ENCODE measurements at places on chromosomes 7 and 10.

GRCh38 chr10:5775685-5776084 is 37.5 kb downstream of the GDI2 start:
- DNase-seq: no peak

DNA sequence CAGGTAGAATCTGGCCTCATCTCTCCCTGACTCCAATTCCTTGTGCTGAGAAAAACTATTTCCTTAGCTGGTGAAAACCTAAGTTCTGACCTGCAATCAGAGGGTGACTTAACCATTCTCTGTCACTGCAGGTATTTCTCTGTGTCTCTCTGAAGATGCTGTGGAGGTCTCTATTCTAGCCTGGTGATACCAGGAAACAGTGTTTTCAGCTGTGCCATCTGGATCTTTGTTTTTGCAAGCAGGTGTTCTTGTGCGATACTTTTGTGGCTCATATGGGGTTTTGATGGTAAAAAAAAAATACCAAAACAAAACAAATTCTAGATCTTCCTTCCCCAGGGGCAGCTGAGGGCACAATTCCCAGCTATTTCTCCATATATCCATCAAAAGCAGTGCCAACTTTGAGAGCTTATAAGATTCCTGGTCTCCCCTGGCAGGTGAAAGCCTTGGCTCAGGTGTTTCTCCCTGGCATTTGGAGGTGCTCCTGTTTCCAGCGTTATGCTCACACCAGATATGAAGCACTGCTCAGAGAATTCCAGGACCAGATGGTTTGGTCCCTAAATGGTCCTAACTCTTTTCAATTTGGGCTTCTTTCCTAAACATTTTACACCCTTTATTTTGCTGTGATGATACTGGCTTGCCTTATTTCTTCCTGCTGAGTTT is 9.9 kb upstream of the NPVF start:
- DNase-seq: no peak

GRCh38 chr10:5645944-5646617 is 20.3 kb downstream of the ASB13 start:
- DNase-seq: no peak

DNA sequence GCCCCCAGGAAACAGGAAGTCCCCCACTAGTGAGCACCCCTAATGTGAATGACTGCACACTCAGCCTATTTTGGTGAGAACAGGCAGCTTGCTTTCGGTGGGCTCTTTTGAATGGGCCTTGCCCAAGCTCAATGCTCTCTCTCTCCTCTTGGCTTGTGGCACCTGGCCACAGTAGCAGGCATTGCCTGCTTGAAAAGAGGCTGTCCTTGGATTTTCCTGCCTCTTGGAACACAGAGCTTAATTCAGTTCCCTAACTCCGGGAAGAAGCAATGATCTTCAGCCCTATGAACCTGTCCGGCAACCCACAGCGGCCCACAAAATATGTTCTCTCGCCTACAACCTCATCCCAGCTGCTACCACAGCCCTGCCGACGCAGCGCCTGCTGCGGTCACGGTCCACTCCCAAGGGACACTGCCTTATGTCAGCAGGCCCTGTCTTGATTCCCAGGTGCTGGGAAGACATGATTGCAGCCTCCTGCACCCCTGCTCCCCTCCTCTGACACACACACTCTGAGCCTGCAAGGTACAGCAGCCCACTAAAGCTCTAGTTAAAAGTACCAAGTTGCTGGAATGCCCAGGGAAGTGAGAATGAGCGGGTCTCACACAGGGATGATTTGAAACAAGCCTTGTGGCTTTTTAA is 715.5 kb upstream of the GALNT17 start:
- no peak for DNase-seq

- DNase-seq: no peak
Measured at GRCh38 chr7:157529768-157530560, 193.2 kb downstream of the DNAJB6 start.

- DNase-seq: peak; percentile 84
Measured at GRCh38 chr7:1567049-1567771, 2.6 kb downstream of the PSMG3 start.

GRCh38 chr10:100446130-100446761 is 16.6 kb upstream of the WNT8B start:
- no peak for DNase-seq

- no peak for DNase-seq
Measured at GRCh38 chr7:117113871-117114270, 160.6 kb downstream of the ST7 start.

DNA sequence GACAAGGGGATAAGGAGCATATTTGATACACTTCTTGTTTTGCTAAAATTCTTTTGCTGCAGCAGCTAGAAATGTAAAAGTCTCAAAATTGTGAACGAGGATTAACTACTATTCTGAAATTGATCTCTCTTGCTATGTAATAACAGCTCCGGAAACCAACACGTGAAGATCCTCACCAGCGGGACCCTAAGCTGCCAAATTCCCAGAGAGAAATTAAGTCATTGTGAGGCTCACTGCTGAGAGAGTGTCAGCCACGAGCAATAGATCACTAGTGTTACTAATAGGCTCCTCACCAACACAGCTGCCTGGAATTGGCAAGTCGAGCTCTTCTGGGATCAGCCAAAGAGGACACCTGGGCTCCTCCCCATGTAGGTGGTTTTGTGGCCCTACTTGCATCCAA is 5.6 kb upstream of the VWA2 start:
- DNase-seq: no peak

DNA sequence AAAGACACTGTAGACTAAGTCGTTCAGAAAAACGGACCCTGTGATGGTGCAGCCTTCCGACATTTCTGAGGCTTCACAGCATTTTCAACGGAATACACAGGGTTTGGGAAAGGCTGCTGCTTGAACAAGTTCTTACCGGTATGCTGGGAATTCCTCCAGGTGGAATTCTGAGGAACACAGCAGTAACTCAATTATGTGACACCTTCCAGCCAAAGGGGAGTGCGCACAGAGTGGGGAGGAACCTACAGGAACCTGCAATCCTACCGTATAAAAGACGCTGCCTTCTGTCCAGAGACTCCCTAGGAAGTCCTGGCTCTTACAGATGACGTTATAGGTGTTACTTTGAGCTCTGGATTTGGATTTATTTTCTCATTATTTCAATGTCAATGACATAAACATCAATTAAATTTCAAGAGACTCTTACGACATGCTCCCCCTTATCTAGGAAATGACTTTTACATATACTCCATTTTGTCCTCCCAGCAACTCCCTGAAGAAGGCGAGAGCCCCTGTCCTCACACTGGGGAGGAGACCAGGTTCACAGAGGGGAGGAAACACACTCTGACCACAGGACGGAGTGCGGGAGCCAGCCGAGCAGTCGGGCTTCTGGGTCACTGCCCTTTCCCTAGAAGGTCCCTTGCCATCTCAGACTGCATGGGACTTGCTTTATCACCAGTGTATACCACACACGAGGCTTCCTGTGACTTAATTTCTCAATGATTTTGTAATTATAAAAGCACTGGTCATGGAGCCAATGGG is 27.9 kb downstream of the VIPR2 start:
- DNase-seq: no peak

GRCh38 chr10:33113466-33113865 is 155.4 kb upstream of the ITGB1 start:
- DNase-seq: peak; percentile 83

GRCh38 chr7:66556549-66557213 is 72.0 kb upstream of the KCTD7 start:
- DNase-seq: no peak

DNA sequence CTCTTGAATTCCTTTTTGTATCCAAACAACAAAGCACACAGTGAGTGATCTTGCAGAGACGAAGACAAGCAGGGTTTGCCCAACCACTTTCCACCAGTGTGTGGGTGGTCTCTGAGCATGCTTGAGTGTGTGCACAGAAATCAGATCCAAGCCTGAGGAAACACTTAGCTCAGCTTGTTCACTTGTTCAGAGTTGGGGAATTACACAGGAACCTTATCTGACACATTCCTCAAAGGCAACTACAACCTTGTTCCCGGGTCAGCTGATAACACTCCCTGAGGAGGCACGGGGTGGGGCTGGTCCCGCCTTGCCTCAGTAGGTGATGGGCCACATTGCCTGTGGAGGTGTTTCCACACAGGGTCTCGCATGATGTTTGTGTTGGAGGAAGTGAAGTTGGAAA is 216.9 kb downstream of the DYNC1I1 start:
- DNase-seq: no peak

DNA sequence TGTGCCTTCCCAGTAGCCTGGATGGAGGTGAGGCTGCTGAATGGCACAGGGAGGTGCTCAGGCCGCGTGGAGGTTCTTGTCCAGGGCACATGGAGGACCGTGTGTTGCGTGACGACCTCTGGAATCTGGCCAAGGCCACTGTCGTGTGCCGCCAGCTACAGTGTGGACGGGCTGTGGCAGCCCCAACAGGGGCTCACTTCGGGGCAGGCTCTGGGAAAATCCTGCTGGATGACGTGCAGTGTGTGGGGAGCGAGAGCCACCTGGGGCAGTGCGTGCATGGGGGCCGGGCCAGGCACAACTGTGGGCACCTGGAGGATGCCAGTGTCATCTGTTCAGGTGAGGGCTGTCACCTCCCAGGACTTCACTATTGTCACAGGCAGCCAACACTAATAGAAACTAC is 50.2 kb upstream of the C10orf120 start:
- no peak for DNase-seq

DNA sequence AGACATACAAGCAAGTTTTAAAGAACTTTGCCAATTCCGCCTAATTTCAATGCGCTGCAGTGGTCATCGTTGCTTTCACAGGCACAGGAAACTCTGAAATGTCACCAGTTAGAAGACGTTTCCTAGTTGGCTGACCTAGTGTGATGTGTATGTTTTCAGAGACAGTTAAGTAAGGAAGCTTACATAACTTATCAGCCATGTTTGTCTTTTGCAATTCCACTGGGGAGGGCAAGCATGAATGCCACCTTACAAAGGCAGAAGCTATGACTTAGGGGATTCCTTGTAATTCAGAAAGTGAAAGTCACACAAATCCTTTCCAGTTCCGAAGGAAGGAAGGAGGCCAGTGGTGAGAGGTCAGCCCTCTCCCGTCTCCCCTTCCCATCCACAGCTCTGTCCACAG is 15.0 kb upstream of the NPS start:
- no peak for DNase-seq

- peak; percentile 65 for DNase-seq
Measured at GRCh38 chr7:150428671-150429451, 21.6 kb upstream of the GIMAP8 start.

GRCh38 chr10:84230359-84230758 is 5.0 kb upstream of the LRIT2 start:
- DNase-seq: no peak

- DNase-seq: peak; percentile 31
Measured at GRCh38 chr7:78437118-78437517, 638.5 kb downstream of the PHTF2 start.

DNA sequence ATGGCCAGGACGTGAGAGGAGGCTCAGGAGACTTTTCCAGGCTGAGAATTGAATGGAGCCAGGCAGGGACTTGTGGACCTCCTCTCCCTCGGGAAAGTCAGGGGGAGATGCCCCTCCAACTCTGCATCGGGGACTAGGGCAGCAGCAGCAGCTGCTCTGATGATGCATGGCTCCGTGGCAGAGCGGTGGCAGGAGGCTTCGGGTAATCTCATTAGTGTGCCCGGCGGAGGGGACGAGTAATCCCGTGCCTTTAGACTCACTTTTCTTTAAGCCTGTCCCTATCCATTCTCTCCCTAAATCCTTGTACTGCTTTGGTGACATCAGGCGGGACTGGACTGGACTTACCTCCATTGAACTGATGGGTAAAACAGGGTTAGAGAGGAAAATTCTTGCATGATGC is 75.1 kb downstream of the ZMIZ1 start:
- no peak for DNase-seq

DNA sequence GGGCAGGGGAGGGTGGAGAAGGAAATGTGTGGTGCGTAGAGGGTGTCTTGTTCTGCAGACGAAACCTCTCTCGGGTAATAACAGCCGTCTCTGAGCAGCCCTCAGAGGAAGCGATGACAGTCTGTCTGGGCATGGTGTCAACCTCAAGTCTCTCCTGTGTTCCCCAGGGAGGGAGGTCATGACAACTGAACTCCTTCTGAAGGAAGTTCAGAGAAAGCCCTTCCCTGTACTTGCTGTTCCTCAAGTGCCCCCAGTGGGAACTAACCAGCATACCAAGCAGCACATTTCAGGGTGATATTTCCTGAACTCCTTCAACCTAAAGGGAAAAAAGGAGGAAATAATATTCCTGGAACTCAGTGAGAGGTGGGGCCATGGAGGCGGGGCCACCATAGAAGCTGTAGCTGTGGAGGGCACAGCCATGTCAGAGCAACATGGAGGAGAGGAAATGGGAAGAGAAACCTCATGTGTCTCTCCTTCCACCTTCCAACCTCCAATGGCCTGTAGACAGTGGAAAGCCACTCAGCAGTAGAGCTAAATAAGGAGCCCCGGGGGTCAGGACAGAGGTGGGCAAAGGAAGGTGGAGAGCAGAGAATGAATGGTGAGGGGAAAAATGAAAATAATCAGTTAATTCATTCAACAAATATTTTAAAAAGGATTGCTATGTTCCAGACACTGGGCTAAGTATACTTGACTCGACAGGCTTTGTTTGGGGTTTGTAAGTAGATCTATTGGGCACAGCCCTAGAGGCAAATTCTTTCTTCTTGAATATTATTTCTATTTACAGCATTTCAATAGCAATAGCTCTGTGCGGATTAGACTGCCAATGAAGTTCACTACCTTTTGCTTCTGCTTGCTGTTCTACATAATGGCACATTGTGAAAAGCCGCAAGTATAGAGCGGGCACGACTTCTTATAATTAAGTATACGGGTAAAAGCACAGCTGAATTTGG is 61.0 kb upstream of the AOAH start:
- DNase-seq: no peak

DNA sequence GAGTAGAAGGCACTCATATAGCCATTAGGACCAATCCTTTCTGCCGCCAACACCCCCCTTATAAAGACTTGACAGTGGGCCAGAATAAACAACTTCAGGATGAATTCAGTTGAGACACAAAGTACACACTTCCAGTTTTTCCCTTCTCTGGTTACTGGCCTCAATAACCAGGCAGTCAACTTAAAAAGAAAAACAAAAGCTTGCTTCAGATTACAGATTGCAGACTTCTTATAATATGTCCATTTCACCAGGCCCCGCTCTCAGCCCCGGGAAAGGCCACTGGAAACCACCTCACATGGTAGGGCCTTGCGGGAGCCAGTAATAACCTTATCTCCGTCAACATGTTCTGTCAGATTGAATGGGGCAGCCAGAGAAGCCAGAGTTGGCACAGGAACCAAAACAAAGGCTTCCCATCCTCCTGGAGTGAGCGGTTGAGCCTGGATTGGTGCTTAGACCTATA is 108.8 kb downstream of the EGFR start:
- peak; percentile 83 for DNase-seq

- no peak for DNase-seq
Measured at GRCh38 chr7:2036786-2037185, 196.0 kb downstream of the MAD1L1 start.

DNA sequence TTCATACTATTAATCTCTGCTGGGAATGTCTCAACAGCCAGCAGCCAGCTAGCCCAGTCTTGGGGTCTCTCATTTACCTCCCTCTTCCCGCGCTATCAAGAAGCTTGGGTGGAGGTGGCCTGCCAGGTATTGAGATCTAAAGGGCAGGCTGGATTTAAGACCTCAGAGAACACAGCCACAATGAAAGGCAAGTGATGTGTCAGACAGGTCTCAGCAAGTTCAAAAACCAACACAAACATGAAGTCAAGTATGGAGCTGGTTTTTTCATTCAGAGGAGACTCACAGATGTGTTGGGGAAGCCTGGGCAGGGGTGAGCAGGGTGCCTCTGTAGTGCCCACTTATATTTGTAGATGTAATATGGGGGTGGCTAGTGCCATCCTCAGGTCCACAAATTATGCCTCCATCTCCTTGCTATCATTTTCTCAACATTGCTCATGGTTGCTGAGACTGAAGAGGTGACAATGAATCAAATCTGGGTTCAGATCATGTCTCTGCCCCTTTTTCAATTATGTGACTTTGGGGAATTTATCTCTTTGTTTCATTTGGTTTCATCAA is 27.7 kb upstream of the CROT start:
- no peak for DNase-seq

Measured in skeletal muscle cell (primary cell).